Activated T-cell treated with anti-CD3 and anti-CD28 coated beads, Interleukin-2, amount 50 U/mL, for 1 hour (primary cell): ENCODE measurements at places on chromosomes 2 and 18.

GRCh38 chr2:106782681-106783080, 103.3 kb downstream of the ST6GAL2 start:
- DNase-seq, result no peak

DNA sequence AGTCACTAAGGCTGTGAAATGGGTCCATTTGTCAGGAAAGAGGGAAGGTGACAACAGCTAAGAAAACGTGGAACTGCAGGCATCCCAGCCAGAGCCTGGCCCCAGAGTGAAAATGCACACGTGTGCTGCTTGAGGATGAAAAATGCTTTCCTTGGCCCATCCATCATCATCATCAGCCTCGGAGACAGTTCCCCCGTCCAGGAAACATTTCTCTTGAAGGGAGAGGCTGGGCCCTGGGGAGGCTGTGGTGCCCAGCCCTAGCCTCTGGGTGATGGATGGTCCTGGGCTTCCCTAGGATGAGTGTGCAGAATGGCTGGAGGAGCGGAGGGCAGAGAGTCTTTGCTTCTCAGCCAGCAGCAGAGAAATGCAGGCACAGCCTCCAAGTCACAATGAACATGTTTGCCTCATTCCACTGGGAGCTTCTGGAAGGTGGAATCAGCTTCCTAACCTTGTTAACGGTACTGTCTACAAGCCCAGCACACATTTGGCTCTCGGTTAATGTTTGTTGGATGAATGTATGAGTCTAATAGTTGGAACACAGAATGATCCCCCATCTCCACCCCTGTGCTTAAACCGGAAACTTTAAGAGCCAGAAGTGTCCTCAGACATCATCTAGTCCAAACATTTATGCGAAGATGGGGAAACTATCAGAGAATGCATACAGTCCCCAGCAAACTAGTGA, 164.0 kb downstream of the RDH14 start:
- DNase-seq, result no peak

DNA sequence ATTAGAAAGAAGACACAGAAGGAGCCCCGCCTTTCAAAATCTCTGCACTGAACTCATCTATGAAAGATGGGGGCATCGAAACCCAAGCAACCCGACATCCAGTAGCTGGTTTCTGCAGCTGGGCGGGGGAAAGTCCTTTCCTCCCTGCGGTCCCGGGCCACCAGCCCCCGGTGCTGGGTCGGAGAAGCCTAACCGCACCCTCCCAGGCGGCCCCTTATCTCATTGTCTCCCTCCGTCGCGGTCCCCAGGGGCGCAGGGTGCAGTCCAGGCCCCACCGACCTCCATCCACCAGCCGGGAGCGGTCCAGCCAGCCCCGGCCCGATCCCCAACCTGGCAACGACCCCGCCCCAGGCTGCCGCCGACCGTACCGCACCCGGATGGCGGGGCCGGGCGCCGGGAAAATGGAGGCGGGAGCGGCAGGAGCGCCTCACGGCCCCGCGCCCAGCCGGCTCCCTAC, 452 bp downstream of the RAPH1 start:
- DNase-seq, result no peak

GRCh38 chr2:100935372-100935752, 66.7 kb upstream of the RPL31 start:
- DNase-seq, result no peak

- no peak for DNase-seq
Measured at GRCh38 chr2:18791172-18791797, 201.9 kb upstream of the NT5C1B start.

DNA sequence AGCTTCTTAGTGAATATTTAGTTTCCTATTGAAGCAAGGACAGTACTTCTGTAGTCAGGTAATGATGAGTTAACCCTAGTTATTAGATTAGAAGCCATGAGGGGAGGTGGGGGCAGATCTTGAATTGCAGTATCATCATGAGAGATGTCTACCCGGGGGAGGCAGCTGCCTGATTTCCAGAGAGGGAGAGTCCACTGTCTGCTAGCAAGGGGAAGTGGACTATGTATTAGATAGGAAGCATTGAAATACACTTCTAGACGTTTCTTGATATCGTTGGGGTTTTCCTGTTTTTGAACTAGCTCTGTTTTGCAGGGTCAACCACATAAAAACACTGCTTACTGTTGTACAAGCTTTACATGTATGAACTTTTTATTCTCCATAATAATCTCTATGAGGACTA, 38.8 kb downstream of the APLF start:
- no peak for DNase-seq

DNA sequence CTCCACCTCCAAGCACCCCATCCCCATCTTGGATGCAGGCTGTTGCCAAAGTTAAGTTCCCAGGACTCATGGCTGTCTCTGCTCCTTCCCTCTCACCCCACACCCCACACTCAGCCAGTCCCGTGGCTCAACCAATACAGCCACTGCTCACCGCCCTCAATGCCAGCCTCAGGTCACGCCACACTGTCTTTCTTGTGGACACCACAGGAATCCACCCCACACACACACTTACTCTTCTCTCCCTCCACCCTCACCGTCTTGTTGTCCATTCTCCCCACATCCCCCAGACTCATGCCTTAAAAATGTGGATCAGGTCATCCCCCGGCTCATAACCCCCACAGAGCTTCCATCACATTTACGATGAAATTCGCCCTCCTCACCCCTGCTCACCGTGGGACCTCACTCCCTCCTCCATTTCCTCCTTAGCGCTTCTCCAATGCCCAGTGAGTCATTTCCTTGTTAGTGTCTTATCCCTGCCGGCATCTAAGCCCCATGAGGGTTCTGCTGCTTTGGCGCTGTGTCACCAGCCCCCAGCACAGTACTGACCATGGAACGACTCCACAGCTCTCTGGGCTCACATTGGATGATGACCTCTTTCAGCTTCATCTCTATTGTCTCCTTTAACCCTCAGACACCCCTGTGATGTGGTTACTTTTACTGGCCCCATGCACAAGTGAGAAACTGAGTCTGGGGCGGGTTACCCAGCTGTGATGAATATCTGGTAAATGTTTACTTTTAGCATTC, 13.8 kb downstream of the MLPH start:
- DNase-seq, result no peak

GRCh38 chr2:38633895-38634294, 31.2 kb upstream of the HNRNPLL start:
- no peak for DNase-seq

DNA sequence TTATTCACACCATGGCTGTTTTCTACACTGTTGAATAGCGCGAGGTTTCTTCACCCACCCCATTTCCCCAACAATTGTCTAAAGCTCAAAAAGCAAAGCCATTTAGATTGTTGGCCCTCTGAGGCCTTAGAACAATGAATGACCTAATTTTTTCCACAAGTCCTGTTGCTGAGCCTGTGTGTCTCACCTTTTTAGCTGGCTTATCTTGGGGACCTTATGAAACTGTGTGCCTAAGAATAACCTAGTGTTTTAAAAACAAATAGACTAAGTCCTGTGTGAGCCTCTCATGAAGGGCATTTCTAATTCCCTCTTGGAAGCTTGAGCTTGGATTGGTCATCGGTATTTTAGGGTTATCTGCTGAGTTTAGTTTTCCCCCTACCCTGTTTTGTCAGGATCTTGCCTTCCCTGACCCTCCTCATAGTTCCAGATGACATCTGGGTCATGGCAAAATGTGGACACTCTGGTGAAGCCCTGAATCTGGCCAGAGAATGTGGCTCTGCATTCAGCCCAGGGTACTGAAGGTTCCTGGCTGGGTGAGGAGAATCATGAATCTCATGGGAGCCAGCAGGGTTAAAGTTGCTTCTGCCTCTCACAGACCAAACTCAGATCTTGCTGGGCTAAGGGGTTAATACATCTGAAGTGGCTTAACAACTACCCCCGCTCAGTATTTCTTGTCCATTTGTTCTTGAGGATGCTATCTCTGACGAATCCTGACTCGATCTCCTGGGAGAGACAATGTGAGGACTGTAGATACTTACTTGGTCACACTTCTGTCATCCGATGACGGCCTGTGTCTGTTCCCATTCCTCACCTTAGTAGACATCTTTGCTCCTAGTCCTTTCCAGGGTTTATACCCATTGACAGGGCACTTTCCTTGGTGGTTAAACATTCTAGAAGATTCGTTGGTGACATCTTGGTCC, 104.2 kb upstream of the MAP4K3 start:
- no peak for DNase-seq

- no peak for DNase-seq
Measured at GRCh38 chr2:204343685-204344084, 201.6 kb upstream of the PARD3B start.

GRCh38 chr18:21444465-21445212, 155.9 kb downstream of the ESCO1 start:
- no peak for DNase-seq

DNA sequence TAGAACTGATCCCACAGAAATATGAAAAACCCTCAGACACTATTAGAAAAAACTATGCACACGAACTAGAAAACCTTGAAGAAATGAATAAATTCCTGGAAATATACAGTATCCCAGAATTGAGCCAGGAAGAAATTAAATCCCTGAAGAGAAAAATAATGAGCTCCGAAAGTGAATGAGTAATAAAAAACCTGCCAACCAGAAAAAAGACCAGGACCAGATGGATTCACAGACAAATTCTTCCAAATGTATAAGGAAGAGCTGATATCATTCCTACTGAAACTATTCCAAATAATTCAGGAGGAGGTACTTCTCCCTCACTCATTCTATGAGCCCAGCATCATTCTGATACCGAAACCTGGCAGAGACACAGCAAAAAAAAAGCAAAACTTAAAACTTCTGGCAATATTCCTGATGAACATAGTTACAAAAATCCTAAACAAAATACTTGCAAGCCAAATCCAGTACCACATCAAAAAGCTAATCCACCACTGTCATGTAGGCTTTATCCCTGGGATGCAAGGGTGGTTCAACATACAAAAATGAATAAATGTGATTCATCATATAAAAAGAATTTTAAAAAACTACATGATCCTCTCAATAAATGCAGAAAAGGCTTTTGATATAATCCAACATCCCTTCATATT, 1397.6 kb upstream of the DDX18 start:
- no peak for DNase-seq

DNA sequence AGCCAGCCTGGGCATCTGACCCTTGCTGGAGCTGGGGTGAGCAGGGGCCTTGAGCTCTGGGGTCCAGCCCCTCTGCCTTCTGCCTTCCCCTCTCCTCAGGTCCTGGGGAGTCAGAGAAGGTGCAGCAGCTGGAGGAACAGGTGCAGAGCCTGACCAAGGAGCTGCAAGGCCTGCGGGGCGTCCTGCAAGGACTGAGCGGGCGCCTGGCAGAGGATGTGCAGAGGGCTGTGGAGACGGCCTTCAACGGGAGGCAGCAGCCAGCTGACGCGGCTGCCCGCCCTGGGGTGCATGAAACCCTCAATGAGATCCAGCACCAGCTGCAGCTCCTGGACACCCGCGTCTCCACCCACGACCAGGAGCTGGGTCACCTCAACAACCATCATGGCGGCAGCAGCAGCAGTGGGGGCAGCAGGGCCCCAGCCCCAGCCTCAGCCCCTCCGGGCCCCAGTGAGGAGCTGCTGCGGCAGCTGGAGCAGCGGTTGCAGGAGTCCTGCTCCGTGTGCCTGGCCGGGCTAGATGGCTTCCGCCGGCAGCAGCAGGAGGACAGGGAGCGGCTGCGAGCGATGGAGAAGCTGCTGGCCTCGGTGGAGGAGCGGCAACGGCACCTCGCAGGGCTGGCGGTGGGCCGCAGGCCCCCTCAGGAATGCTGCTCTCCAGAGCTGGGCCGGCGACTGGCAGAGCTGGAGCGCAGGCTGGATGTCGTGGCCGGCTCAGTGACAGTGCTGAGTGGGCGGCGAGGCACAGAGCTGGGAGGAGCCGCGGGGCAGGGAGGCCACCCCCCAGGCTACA, 3.8 kb downstream of the EMILIN1 start:
- DNase-seq, result no peak

DNA sequence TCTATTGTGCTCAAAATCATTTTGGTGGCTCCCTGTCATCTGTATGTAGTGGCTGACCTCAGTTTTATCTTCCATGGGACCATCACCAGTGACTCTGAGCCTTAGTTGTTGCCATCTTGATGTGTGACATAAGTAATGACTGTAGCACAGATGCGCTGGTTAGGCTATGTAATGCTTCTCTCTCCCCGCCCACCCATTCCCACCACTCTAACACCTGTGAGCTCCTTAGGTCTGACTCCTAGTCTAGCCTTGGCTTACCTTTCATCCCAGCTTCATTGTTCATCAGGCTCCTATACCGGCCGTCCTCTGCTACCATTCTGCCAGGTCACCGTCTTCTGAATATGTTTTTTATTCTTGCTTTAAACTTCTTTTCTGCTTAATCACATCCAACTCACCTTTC, 17.2 kb downstream of the MYO1B start:
- DNase-seq, result no peak

DNA sequence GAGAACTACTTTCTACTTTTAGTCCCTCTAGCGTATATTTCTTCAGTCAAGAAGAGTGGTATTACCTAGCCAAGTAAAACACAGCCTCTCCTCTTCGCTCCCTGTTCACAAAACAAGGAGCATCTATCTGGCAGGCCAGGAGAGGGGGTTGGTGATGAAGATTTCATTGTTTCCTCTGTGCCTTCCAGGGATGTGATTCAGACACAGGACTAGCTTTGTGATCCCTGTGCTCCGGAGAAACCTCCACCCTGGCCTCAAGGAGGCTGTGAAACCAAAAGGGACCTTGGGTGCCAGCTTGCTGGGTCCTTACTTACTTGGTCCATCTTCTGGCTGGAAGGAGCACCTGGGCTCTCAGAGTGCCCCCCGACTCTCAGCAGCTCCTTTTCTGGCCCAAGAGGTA, 5.7 kb downstream of the RHOB start:
- DNase-seq, result no peak

DNA sequence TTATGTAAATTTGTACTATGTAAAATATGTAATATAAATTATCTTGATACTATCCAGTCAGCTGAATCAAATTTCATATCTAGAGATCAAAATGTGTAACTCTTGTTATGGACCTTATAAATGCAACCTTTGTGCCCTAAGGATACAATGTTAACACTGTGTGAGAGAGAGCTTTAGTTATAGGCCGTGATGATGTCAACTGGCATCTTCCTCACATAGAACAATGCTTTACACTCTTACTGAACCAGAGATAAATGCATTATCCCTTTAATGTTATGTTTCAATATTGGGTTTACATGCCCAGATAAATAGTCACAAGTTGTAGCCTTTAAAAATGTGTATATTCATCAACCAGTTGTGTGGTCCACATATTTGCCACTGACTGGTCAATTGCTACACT, 115.1 kb downstream of the KCNJ3 start:
- no peak for DNase-seq

- no peak for DNase-seq
Measured at GRCh38 chr2:127776122-127776780, 34.7 kb downstream of the WDR33 start.

DNA sequence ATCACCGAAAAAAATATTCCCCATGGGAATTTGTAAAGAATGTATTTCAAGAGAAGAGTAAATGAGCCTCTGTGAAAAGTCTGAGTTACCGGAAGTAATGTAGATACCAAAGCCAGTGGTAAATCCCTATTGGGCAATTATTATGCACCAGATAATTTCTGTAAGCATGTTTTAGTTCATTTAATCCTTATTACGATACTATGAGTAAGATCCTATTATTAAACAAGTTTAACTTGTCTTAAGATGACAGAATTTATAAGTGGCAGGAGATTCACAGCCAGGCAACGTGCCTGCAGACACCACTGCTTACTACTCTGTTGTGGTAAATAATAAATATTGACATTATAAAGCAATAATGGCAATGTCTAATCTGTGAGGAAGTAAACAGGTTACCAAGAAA, 280.8 kb upstream of the RGPD4 start:
- no peak for DNase-seq
